Liver (tissue), 10 donors: ENCODE measurements at places on chromosomes 6 and 20. TPM values are rescaled to one million over a fixed set of nuclear protein-coding genes. Genes with fewer than 3 reads are reported as not detected.

GRCh38 chr6:11378639-11379038 is 146.2 kb upstream of the NEDD9 start:
- no peak for DNase-seq

Gene ZNF184
- total RNA-seq, result 4.4 TPM

Gene RBPJL
- total RNA-seq, result not detected

DNA sequence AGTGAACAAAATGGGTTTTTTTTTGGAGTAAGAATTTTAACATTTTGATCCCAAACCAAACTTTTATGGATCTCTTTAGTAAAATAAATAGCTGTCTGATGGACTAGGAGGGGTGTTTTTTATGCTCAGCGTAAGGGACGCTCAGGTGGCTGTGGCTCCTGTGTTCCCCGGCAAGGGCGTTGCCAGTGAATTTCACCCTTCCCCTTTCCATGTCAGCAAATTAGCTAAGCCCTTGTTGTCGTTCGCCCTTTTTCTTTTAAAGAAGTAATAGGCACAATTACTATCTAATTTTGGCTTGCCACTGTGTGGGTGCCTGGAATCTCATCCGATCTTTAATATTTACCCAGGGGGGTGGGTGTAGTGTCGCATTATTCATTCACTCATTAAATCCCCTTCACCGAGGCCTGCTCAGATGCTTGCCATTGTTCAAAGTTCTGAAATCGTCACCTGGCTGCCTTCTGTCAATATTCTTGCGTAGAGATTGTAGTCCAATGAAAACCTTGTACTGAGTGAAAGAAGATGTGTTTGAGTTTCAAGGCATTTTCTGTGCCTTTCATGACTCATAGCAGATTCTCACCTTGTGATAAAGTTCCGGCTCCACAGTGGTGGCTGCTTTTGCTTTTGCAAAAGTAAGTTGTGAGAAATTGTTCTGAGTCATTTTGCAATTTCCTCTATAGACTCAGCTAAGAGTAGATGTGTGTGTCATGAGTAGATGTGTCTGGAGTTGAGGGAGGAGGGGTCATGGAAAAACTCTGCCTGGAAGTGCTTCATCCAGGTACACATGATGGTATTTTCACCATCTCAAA is 40.0 kb upstream of the CLDN20 start:
- DNase-seq, result no peak

DNA sequence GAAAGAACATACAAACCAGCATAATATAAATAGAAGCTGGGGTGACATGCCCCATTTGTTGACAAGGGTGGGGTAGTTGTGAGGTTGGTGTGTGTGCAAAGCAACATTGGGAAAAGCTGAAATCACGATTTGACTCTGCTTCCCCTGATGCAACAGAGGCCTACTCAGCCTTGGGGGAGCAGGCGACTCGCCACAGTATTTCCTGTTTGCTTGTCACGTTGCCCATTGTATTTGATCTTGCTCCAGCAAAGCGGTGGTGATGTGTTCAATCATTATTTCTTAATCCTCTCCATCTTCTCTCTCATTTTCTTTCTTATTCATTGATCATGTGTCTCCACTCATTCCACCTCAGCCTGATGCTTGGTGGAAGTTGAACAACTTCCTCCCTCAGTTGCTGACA is 165.8 kb upstream of the CITED2 start:
- DNase-seq, result no peak

DNA sequence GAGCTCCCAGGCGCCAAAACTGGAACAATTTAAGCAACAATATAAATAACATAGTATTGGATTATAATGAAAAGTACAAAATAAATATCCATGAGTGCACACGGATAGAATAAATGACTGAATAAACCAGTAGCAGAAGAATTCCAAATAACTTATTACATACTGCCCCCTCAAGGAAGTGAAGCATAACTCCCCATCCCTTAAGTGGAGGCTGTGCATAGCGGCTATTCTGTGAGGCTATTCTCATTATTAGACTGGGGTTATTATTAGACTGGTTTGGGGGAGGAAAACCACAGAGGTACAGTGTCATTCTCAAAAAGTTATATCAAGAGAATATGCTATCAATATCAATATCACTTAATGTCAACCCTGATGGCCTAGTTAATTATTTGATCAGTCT is 94.4 kb upstream of the SIRPA start:
- DNase-seq, result no peak

Gene FOXC1
- 0.09 TPM for total RNA-seq

GRCh38 chr6:42704937-42705374 is 17.4 kb downstream of the PRPH2 start:
- DNase-seq, result no peak

- DNase-seq, result no peak
These were observed 202.6 kb upstream of the MYLIP start for GRCh38 chr6:15926256-15926655.

Gene BTN1A1
- not detected for total RNA-seq

- no peak for DNase-seq
These were observed 1.2 kb downstream of the DNMT3B start for GRCh38 chr20:32763202-32764004.

Gene OPRL1
- total RNA-seq, result 0.42 TPM

GRCh38 chr6:39948199-39948791 is 14.0 kb upstream of the MOCS1 start:
- no peak for DNase-seq

Gene MUC22
- not detected for total RNA-seq

Gene ASIP
- not detected for total RNA-seq

GRCh38 chr20:59258221-59258621 is 42.2 kb upstream of the EDN3 start:
- DNase-seq, result no peak

GRCh38 chr6:11223286-11223864 is 9.1 kb downstream of the NEDD9 start:
- no peak for DNase-seq

Gene DYNLT2
- 0.89 TPM for total RNA-seq

- DNase-seq, result no peak
These were observed 215.1 kb upstream of the QKI start for GRCh38 chr6:163199371-163199770.

Gene DSP
- total RNA-seq, result 74.7 TPM

Gene EPHA7
- total RNA-seq, result 0.37 TPM

DNA sequence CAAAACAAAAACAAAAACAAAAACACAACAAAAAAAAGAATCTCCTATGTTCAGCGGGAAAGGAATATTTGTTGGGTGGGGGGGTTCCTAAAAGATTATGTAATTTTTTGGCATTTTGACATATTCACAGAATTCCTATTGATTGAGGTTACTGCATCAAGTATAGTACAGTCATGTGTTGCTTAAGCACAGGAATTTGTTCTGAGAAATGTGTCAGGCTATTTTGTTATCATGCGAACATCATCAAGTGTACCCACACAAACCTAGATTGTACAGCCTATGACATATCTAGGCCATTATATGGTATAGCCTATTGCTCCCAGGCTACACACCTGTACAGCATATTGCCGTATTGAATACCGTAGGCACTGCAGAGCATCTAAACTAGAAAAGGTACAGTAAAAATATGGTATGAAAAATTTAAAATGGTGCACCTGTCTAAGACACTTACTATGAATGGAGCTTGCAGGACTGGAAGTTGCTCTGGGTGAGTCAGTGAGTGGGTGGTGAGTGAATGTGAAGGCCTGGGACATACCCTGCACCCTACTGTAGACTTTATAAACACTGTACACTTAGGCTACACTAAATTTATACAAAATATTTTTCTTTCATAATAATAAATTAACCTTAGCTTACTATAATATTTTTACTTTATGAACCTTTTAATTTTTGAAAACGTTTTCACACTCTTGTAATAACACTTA is 110.6 kb downstream of the CDKAL1 start:
- DNase-seq, result no peak

DNA sequence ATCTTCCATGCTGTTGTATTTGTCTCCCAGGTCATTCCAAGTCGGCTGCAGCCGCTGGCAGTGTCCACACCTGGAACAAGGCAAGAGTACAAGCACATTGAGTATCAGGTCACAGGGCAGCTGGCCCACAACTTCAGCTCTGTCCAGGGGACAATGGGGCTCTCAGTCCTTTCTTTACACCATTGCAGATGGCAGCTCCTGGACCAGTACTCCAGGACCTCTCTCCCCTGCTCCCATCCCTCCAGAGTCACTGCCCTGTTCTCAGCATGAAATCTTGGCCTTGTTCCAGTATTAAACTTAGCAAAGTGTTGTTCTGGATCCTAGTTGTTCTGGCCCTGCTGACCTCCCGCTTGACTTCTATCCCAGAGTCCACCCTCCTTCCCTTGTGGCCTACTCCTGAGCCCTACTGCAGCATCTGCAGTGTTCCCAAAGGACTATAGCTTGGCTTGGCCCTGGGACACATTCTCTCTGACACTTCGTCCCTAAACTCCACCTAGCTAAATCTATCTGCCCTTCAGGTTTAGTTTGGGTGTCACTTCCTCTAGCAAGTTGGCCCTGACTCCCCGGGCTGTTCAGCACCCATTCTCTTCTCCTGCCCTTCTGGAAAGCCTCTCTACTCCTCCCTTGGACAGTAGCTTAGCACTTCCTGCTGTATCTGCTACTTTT is 5.8 kb downstream of the TXNDC5 start:
- no peak for DNase-seq

DNA sequence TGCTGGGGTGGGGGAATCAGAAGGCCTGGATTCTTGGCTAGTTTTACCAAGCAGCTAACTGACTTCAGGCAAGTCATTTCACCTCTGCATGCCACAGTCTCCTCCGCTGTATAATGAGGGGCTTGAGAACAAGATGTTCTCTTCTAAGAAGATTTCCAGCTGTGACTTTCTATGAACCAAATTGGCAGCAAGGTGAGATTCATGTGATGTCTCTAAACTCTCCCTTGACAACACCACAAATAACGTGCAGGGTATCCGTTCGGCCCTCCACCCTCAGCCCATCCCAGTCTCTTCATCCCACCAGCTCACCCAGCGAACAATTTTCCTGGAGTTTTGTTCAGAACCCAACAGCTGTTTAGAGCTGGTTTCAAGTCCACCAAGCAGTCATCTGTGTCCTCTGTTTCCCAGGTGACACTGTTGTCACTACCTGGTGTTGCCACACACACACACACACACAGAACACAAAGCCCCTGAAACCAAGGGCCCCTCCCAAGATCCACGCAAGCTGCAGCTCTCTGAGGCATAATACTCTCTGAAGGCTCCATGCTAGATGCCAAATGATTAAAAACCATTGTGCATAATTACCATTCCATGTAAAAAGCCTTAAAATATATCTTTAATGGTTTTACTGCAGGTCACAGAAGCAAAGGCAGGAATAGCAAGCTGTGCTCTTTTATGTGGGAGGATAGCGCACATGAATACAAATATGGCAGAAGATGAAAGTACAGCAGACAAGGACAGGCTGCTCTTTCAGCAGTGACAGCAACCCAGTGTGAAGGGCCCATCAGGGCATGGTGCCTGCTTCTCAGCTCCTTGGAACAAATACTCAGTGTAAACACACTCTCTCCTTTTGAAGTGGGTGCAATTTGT is 48.2 kb downstream of the ARHGAP18 start:
- DNase-seq, result no peak

Gene NKAIN2
- not detected for total RNA-seq

DNA sequence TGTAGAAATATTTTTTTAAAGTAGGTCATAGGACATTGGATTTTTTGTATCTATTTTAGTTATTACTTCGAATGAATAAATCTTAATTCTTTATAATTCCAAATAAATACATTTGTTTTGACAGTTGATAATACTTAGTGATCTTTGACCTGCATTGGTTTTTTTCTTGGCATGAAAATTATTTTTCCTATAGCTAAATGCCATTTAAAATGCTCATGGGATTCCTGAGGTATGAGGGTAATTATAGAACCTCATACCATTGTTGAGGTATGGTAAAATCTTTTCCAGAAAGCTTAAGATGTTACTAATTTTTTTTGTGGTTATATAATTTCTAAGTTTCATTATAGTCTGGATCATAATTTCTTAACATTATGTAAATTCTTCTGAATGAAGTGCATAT is 8.3 kb downstream of the PM20D2 start:
- no peak for DNase-seq

Gene GSTA4
- total RNA-seq, result 22.7 TPM

Gene SYNGAP1
- total RNA-seq, result 1.8 TPM

DNA sequence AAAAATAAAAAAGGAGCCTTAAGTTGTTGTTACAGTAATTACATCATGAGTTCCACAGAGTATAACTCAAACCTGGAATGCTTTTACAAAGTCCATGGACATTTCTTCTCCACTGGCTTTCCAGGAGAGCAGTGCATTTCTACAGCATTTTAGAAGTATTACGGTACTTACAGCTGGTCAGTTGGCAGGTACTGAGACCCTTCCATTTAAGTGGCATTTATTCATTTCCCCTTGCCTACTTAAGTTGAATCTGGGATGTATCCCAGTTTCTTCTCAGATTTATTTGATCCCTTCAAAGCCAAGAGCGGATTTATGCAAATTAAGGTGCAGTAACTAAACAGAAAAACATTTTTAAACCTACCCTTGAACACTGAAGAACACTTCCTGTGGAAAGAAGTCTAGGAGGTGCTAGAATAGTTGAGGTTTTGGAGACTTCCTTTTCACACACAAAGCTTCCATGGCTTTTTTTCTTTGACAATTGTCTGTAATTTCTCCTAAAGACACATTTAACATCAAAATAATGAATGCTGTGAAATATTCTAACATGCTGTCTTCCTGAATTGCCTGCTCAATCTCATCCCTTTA is 3.4 kb downstream of the PRDM13 start:
- DNase-seq, result no peak

Gene LY6G5C
- total RNA-seq, result 0.59 TPM

Gene POU3F2
- not detected for total RNA-seq

GRCh38 chr6:11538052-11538818 is 686 bp downstream of the TMEM170B start:
- peak; percentile 43 for DNase-seq
